T47D (cell line): ENCODE measurements at places on chromosomes 5 and 9.

- no peak for DNase-seq
Measured at GRCh38 chr9:123562844-123563346, 206.9 kb downstream of the CRB2 start.

- no peak for DNase-seq
Measured at GRCh38 chr9:134381671-134382516, 55.6 kb downstream of the RXRA start.

DNA sequence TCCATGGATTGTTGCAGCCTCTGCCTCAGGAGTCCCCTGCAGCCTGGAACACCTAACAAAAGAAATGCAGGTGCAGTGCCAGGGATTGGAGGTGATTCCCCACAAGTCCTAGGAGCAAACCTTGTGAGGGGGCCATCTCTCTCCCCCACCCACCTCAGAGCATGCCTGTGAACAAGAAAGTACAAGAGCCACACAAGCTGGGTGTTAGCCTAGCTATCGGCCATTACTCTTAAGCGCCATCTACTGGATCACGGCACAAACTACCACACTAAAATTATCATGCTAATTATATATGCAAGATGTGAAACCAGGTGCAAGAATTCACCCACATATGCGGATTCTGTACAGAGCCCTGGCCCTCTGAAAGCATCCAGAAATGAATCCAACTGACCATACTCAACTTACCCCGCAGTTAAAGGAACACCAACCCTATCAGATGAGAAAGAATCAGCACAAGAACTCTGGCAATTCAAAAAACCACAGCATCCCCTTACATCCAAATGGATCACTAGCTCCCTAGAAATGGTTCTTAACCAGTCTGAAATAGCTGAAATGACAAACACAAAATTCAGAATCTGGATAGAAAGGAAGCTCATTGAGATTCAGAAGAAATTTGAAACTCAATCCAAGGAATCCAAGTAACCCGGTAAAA, 16.5 kb upstream of the PRSS3 start:
- peak; percentile 60 for DNase-seq

DNA sequence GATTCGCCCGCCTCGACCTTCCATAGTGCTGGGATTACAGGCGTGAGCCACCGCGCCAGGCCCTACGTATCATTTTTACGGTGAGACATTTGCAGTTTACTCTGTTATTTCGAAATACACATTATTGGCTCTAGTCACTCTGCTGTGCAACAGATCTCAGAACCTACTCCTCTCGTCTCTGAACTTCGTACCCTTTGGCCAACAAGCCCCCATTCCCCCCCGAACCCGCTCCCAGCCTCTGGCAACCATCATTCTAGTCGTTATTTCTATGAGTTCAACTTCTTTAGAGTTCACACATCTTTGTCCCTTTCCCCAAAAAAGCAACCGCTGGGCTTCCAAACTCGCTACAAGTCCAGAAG, 735 bp downstream of the PTGR1 start:
- peak; percentile 8 for DNase-seq

GRCh38 chr5:93819668-93820067, 78.3 kb upstream of the POU5F2 start:
- DNase-seq = no peak

- no peak for DNase-seq
Measured at GRCh38 chr5:10632110-10632761, 68.4 kb downstream of the ANKRD33B start.

GRCh38 chr5:107769519-107769918, 98.8 kb upstream of the EFNA5 start:
- DNase-seq = no peak

GRCh38 chr5:73436535-73437100, 12.0 kb downstream of the FOXD1 start:
- no peak for DNase-seq

GRCh38 chr5:134784946-134785620, 26.5 kb downstream of the DDX46 start:
- no peak for DNase-seq

GRCh38 chr5:83516377-83516776, 44.8 kb downstream of the VCAN start:
- DNase-seq = no peak

GRCh38 chr5:111887706-111888105, 130.7 kb upstream of the NREP start:
- DNase-seq = no peak

- no peak for DNase-seq
Measured at GRCh38 chr9:98913044-98913443, 30.7 kb upstream of the COL15A1 start.

GRCh38 chr5:85910335-85910734, 707.4 kb upstream of the COX7C start:
- no peak for DNase-seq

DNA sequence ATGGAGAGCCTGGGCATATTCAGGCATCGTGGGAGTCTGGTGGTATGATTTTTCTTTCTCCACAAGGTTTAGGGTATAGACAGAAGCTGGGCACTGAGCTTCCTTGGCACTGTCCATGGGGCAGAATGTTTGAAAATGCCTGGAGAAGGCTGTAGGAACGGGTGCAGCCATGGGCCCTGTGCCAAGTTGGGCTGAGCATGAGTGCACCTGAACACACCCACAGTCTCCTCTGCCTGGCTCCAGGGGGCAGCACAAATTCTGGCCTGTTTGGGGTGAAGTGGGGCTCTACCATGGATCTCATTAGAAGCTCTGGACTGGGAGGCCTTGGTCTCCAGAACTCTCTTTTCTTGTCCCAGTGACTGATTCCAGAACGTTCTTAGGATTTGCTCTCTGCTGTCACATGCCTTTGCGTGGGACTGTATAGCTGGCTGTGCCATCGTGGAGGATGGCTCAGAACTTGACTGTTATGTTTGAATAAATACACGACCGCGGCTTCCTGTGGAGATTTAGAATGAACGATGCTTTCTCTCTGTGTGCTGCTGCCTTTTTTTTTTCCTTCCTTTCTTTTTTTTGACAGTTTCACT, 229.8 kb downstream of the FANCC start:
- no peak for DNase-seq

GRCh38 chr5:181044662-181045305, 4.7 kb downstream of the BTNL9 start:
- DNase-seq = no peak

GRCh38 chr5:180313677-180314505, 22.0 kb upstream of the MAPK9 start:
- peak; percentile 98 for DNase-seq
